Osteocyte (in vitro differentiated cells): ENCODE measurements at places on chromosomes 11 and 22. TPM values are rescaled to one million over a fixed set of nuclear protein-coding genes. Genes with fewer than 3 reads are reported as not detected.

ACR gene
- not detected in 2 replicates for total RNA-seq

DNA sequence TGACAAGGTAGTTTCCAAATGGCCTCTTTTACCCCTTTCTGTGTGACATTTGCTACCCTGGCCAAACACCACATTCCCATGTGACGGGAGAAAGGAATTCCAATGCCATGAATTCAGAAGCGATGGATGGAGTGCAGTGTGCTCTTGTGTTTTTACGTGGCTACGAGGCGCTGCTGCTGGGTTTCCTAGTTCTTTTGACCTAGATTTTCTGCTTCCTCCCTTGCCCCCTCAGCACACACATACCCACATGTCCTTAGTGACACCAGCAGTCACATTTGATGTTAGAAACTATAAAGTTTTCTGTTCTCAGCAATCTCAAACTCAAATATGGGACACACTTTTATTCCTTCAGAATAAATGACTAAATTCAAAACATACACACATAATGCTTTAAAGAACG lies 7.8 kb upstream of the TMA7B start:
- H3K36me3 ChIP-seq, result peaks cover 2% of the 10 kb centered on the region
- H3K4me1 ChIP-seq, result peaks cover 11% of the 10 kb centered on the region
- no peak overlapping the region for H3K27ac ChIP-seq
- no peak for DNase-seq
- no peak overlapping the region for H3K4me3 ChIP-seq
- H3K27me3 ChIP-seq, result peaks cover 22% of the 10 kb centered on the region

- peaks cover 4% of the 10 kb centered on the region for H3K27me3 ChIP-seq
- H3K36me3 ChIP-seq, result peaks cover 3% of the 10 kb centered on the region
- H3K4me3 ChIP-seq, result peak within 1 kb of the TSS; percentile 71
These were observed at the start of gene TUBA8 for GRCh38 chr22:18110194-18110953. TUBA8 (plus strand) TSS chr22:18110809; CDS start chr22:18110866, 57 bp downstream.

C22orf42 gene
- not detected in 2 replicates for total RNA-seq

GRCh38 chr22:37681556-37682049 lies 4.5 kb upstream of the NOL12 start:
- no peaks in the 10 kb centered on the region for H3K27me3 ChIP-seq
- no peak overlapping the region for H3K4me3 ChIP-seq
- H3K27ac ChIP-seq, result peak overlapping the region; percentile 50
- DNase-seq, result peak; percentile 89
- H3K4me1 ChIP-seq, result peaks cover 33% of the 10 kb centered on the region

LRRN4CL gene
- 0.39 and 0.46 TPM in 2 replicates for total RNA-seq

DNA sequence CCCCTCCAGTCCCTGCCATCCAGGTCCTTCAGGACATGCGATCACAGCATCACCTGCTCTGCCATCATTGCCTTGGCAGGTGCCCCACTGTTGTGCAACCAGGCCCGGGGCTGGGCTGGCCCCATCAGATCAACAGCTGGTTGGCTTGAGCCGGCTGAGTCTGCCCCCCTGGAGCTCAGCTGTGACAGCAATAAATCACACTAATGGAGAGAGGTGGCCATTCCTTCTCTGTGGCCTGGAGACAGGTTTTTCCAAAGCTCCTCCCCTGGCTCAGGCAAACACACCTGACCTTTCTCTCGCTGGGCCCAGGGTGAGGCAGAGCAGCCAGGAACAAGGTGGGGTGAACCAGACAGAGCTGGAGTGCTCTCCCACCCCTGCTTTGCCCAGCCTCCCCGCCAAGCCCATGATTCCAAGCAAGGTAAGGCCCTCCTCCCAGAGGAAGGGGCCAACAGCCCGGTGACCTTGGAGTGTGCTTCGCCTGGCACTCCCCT lies 8.9 kb upstream of the FXYD2 start:
- no peak for DNase-seq
- H3K27me3 ChIP-seq, result peaks cover 22% of the 10 kb centered on the region
- H3K27ac ChIP-seq, result no peak overlapping the region
- no peaks in the 10 kb centered on the region for H3K36me3 ChIP-seq
- no peak overlapping the region for H3K4me3 ChIP-seq
